ENCODE measurements at places on chromosomes 3 and 15. TPM values are rescaled to one million over a fixed set of nuclear protein-coding genes. Genes with fewer than 3 reads are reported as not detected.
A peak's percentile ranks its signal among the peaks of the same experiment; 100 is the strongest.

DNA sequence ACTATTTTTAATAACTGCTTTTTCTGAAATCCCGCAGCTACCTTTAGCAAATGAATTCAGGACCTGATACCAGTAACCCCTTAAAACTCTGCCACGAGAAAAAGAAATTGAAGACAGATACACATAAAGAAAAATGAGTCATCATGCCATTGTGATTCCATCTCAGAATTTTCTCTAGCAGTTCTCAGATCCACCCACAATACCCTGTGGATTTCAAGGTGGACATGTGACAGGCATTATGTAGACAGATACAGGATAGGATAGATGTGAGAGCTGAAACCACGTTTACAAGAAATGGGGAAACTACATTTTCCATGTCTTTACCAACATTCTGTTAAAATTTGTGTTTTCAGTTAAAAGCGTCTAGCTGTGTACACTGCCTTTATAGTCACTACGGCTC, 291.9 kb upstream of the NR2F2 start:
- no peak overlapping the region for H3K27ac ChIP-seq
- H3K36me3 ChIP-seq, result no peaks in the 10 kb centered on the region
- no peak overlapping the region for H3K4me3 ChIP-seq
- peaks cover 51% of the 10 kb centered on the region for H3K4me1 ChIP-seq
- no peak for DNase-seq

DNA sequence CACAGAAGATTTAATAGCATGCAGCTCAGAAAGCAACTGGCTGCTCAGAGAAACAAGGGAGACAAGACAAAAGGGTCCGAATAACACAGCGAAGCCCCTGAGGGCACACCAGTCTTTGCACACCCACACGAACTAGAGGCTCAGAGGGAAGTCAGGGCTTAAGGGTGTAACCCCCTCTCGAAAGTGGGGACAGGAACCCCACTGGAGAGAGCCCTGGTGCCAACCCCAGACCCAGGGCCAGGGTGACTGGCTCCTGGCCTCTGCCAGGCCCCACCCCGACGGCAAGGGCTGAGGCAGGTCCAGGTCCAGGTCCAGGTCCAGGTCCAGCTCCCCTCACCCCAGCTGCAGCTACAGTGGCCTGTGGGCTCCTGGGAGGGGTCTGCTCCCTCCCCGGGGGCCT, 10.5 kb upstream of the PRR23E start:
- H3K4me3 ChIP-seq, result no peak overlapping the region
- no peak overlapping the region for H3K27ac ChIP-seq
- no peaks in the 10 kb centered on the region for H3K4me1 ChIP-seq
- peaks cover 17% of the 10 kb centered on the region for H3K27me3 ChIP-seq

The ACKR4 gene
- not detected for total RNA-seq

- H3K4me1 ChIP-seq, result peaks cover 17% of the 10 kb centered on the region
- no peak overlapping the region for H3K4me3 ChIP-seq
- H3K27me3 ChIP-seq, result no peaks in the 10 kb centered on the region
- no peak for DNase-seq
Observed at GRCh38 chr3:57960174-57960505, 48.1 kb upstream of the FLNB start.

GRCh38 chr3:160224256-160224655, 966 bp upstream of the C3orf80 start:
- no peaks in the 10 kb centered on the region for H3K36me3 ChIP-seq
- H3K27me3 ChIP-seq, result peaks cover 80% of the 10 kb centered on the region
- H3K4me3 ChIP-seq, result peak overlapping the region; percentile 74
- H3K27ac ChIP-seq, result no peak overlapping the region

The IL17RE gene
- total RNA-seq, result 23.6 TPM

Data from mesothelial cell of epicardium (in vitro differentiated cells).